ENCODE measurements at places on chromosomes 12 and 14.
A peak's percentile ranks its signal among the peaks of the same experiment; 100 is the strongest.

GRCh38 chr12:26803552-26803951 lies 29.4 kb downstream of the ITPR2 start:
- no peak for DNase-seq

DNA sequence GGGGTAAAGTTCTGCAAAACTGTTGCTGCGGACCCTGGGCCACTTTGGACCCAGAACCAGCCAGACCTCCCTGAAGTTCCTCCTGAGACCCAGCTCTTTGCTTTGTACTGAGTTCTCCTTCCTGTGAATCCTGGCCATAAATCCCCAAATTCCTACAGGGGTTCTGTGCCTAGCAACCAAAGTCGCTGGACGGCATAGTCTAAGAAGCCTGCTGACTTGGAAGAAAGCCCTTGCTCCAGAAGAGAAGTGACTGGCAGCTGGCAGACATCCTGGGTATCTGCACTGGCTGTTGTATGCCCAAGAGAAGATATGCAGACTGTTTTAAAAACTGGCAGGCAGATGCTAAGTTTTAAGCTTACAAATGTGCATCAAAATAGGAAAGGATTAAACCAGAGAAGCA lies 99.9 kb upstream of the SLC24A4 start:
- no peak for DNase-seq

DNA sequence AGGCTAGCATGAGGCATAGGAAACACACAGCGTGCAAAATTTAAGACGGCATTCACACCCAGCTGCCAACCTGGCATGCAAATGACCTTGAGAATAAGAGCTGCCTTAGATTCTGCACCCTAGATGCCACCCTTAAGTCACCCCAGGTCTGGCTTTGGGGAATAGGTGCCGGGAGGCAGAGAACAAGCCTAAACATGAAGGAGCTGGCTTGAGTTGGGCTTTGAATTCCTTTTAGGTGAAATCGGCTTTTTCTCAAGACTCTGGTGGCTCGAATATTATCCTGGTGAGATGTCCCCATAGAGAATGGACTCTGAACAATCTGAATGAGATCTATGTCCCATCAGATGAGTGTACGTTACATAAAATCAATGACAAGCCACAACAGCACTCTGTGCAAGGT lies 1090.5 kb downstream of the VRK1 start:
- DNase-seq: no peak

DNA sequence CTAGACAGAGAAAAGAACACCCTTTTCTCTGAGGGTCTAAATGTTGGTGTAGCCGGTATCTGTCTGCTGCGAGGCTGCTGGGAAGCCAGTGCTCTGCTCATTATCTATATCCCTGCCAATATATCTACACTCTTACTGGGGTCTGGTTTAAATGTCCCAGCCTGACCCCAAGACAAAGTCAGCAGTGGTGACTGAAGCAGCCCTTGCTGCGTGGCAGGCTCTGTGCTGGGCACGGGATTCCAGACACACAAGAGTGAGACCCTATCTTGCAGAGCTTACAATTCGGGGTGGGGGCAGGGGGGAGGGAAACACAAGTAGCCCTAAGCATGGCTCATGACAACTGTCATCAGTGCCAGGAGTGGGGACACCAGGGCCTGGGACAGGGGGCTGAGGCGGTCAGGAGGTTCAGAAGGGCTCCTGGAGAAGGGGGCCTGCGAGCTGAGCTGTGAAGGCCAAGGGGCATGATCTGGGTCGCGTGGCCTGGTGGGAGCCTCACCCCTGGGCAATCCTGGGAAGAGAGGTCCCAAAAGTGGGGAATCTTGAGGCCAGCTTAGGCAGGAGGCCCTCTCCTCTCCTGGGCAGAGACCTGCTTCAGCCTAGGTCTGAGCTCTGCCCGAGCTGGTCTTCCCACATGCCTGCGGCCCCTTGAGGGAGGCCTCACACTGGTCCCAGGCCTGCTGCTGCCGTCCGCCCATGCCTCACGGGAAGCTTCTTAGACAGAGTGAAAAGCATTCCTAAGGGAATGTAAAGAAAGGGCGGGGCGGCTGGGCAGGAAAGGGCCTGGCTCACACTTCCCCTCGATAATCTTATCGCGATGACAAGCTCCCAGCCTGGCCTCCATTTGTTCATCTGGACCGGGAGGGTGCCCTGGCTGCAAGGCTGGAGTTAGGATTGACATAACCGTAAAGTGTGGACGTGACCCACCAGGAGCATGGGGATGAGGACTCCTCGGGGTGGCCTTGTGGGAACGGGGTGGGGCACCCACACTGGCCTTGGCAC lies 7.3 kb upstream of the RCOR1 start:
- DNase-seq: peak; percentile 98

GRCh38 chr12:15697201-15697600 lies 92.0 kb downstream of the EPS8 start:
- no peak for DNase-seq

DNA sequence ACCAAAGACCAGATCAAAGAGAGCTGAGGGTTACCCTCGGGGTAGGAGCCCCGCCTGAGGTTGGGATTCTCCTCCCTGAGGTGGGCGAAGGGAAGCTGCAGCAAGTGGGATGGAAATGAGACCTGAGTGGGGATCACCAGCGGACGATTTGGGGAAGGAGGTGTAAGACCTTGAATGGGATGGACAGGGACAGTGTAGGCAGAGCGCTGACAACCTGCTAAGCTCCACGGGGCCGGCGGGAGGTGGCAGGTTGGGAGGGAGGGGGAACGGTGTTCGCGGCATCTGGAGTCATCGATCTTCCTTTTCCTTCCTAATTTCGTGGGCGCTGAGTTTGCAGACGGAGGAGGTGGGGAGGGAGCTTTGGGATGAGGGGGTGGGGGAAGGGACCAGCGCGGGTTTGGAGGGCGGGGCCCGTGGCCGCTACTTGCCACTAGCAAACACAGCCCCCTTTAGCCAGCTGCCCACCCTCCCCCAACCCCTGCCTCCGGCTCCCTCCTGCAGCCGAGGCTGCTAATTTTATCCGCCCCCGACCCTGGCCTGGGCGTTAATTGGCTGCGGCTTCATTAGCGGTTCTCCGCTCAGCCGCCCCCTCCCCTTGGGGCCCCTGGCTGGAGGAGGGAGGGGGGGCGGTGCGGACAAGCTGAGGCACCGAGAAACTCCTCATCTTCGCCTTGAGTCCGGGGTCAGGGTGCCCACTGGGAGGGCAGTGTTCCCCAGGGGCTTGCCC lies 2.8 kb upstream of the SHMT2 start:
- no peak for DNase-seq

DNA sequence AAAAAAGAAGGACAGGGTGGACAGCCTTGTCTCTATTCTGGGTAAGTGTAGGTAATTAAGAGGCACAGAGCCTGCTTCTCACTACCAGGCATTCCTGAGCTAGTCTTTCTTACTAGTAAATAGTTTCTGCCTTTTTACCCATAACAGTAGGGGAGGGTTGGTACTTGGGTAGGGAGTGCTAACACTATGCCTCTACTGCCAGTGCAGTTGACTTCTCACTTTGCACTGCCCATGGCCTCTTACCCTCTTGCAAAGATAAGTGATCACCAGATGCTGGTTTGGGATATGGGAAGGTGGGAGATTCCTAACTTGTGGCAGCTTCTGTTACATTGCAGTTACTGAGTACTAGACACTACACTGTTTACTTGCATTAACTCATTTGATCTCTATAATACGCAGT lies 11.6 kb downstream of the AHSA1 start:
- DNase-seq: no peak

GRCh38 chr14:53601409-53601808 lies 355.2 kb downstream of the BMP4 start:
- DNase-seq: no peak

GRCh38 chr14:29851397-29851796 lies 76.2 kb downstream of the PRKD1 start:
- no peak for DNase-seq

DNA sequence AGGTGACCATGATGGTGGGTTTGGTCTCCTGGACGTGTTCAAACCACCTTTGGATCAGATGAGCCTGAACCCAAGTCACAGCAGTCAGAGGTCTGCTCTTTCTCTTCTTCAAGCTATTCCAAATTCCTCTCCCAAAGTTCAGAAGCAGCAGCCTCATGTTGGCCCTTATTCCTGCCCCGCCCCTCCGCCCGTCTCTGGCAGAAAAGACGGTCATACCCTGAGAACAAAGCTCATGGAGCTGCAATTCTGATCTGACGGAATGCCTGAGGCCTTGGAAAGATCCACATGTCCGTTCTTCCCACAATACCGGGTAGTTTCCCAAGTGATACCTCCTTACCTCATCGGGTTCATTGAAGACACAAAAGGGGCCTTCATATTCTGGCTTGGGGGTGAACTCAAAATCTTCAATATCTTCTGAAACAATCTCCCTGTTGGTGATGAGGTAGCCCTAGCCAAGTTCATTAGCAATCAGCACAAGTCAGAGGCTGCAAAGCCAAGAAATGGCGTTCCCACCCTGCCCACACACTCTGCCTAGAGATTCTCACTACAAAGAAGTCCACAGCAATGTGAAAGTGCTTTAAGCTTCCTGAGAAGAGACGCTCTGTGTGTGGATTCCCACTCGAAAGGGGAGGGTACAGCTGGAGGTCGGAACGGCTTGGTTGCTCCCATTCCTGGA lies 11.2 kb downstream of the POLE start:
- DNase-seq: no peak

DNA sequence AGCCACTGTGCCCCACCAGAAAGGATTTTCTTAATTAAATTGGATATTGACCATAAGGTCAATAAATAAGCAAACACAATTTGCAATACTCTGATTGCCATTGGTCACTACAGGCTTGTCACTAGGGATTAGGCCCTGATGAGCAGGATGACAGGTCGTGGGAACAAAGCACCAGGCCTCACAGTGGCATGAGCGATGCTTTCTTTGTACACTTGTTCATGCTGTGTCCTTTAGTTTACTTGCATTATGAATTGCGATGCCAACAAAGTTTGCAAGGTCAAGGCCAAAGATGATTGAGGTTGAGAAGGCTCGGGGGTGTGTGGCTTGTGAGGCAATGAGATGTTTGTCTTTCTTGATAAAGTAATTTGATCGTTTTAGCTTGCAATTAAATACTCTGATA lies 136.0 kb downstream of the TTC8 start:
- no peak for DNase-seq

- no peak for DNase-seq
Observed at GRCh38 chr12:19615384-19615725, 176.1 kb downstream of the AEBP2 start.

DNA sequence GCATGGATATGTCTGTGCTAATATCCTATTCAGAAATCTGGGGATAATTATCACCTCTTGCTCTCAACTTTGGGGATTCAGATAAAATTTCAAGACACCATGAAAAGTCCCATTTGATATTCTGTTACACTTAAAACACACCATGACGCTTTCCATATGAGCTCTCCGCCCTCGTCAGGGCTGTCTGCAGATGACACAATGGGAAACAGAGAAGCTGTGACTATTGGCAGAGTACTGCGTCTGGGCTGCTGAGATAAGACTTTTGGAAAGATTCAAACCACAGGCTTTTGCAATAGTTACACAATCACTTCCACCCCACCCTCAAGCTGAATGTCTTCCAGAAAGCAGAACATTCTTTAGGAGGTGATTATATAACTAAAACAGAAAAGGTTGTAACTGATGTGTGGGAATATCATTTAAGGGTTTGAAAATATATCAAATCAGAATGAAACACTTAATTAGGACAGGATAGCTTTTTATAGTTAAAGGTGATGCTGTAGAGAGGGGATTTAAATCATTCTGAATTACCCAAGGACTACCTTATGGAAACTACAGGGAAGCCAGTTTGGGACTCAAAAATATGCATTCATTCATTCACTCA lies 75.3 kb upstream of the TMPO start:
- DNase-seq: peak; percentile 78

- DNase-seq: no peak
Observed at GRCh38 chr12:67748743-67749040, 100.1 kb downstream of the DYRK2 start.

GRCh38 chr12:124006846-124007713 lies 34.1 kb downstream of the ZNF664 start:
- no peak for DNase-seq

DNA sequence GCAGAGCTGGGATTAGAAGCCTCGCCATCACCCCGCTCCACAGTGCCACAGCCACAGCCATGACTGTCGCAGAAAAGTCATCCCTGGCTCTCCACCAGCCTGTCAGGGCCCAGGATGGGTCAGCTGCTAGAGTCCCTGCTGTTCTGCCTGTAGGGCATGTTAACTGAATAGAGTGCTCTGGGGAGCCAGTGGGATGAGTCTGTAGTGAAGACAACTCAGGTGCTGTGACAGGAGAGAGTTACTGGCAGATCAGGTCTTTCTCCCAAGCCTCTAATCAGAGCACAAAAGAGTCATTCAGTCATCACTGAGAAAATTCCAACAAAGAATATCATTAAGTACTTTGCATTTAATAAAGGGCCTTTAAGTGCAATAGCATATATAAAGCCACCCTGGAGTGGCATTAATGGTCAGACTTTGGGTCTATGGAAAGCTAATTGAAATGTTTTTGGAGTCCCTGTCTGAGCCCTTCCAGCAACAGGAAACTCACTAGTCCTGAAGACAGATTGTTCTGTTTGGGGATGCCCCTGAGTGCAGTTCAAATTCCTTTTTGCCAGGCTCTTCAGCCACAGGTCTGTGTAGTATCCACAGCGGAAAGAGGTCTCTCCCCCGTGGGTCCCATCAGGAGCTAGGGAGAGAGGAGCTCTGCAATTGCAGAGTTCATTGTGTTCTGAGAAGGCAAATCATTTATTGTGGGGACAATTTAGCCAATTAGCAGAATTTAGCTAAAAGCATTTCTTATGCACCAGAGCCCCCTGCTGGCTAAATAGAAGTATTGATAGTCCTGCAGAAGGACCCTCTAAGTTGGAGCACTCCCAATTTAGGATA lies 45.2 kb upstream of the C14orf132 start:
- peak; percentile 78 for DNase-seq

- no peak for DNase-seq
Observed at GRCh38 chr12:106113042-106113441, 25.7 kb downstream of the NUAK1 start.

DNA sequence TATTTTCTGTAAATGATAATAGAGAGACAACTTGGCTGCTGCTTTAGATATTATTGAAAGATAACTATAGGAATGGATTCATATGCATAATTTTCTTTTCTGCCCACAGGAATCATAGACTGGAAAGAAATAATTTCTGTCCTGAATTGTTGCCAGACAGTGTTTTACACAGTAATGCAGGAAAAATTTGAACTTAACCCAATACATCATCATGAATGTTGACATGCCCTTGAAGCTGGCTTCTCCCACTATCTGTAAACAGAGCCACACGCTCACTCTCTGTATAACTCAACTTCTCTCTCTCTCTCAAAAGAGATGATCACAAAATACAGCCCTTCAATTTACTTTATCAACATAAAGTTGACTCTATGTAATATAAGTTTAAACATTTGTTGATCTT lies 56.6 kb downstream of the PAX9 start:
- no peak for DNase-seq

DNA sequence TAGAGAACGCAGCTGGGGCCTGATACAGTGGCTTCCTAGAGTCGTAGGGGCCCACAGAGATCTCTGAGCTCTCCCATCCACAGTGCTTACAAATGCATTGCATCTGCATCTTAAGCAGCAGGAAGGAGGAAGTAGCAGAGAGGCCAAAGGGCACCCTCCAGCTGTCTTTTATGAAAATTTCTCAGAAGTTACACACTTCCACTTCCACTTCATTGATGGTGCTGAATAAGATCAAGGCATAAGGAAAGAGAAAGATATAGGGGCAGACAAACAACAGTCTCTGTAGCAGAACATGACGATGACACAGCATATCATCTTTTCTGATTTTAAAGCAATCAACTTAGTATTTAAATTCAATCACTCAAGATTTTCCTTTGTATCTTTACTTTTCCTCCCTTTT lies 51.6 kb upstream of the ABCC9 start:
- no peak for DNase-seq

Data from islet precursor cell (in vitro differentiated cells).